ENCODE measurements at places on chromosomes 11 and 22.

DNA sequence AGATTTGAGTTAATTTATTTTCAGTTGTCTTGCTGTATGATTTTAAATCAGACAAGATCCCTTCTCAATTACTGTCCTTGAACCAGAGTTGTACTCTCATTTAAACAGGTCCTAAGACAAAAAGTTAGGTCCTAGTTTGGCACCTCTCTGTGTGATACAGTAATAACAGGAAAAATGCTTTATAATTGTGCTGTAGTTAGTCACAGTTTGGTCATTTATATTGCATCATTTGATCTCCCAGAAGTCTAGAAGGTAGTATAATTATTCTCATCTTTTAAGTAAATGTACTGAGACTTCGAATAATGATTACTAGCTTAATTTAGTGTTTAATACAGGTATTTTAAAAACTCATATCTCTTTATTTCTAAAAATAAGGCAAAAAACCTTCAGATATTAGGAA, 18.1 kb upstream of the LUZP2 start:
- no peak for DNase-seq

DNA sequence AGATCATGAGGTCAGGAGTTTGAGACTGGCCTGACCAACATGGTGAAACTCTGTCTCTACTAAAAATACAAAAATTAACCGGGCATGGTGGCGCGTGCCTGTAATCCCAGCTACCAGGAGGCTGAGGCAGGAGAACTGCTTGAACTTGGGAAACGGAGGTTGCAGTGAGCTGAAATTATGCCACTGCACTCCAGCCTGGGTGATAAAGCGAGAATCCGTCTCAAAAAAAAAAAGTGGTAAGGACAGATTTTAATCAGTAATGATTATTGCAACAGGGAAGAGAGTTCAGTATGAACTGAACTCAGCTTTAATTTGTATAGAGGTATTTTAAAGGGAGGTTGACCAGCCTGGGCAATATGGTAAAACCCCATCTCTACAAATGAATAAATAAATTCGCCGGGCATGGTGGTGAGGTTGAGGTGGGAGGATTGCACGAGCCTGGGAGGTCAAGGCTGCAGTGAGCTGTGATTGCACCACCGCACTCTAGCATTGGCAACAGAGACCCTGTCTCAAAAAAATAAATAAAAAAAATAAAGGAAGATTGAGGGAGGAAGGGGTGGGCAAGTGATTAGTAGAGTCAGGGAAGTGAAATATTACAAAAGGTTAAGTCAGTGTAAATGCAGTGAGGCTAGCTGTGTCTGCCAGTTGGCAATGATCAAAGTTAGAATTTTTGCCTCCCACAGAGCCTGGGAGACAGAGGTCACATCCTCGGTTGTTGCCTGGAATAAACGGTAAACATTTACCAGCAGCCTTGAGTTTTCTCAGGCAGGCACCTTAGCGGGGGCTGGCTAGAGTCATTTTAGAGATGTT, 2.6 kb upstream of the MCM5 start:
- no peak for DNase-seq

DNA sequence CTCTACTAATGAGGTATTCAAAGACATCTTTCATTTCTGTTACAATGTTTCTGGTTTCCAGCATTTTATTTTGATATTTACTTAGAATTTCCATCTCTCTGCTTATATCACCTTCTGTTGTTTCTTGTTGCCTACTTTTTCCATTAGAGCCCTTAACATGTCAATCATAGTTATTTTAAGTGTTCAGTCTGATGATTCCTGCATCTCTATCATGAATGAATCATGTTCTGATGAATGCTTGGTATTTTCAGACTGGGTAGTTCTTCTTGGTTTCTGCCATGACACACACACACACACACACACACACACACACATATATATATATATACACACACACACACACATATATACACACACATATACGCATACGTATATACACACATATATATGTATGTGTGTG, 486.4 kb upstream of the ISX start:
- no peak for DNase-seq

- no peak for DNase-seq
These were observed 61.3 kb downstream of the PPME1 start for GRCh38 chr11:74232311-74232950.

DNA sequence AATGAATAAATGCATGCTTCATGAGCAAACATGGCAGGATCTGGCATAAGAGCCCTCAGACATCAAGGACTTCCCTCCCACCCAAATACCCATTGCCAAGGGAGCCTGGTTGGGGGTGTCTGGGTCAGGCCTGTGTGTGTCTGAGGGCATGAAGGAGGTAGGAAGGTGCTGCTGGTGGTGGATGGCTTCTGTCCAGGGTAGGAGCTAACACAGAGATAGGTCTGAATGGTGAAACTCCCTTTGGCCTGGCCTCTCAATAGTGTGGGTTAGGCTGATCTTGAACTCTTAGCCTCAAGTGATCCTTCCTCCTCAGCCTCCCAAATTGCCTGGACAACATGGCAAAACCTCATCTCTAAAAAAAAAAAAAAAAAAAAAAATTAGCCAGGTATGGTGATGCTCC, 2.8 kb downstream of the AMPD3 start:
- no peak for DNase-seq

DNA sequence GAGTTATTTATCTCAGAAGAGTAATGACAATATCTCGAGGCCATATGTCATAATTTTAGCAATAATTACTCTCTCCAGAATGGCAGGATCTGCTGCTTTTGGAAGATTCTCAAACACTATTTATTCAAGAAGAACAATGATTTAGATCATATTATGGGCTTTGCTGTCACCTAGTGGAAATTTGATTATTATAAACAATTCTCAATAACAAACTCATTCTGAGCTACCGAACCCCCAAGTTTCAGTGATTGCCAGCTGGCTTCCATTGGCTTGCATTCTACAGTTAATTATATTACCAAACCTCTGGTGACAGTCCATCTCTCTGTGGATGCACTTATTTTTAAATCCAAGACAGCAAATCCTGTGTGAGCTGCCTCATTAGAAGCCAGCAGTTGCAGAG, 27.9 kb upstream of the SLC36A4 start:
- DNase-seq, result no peak

DNA sequence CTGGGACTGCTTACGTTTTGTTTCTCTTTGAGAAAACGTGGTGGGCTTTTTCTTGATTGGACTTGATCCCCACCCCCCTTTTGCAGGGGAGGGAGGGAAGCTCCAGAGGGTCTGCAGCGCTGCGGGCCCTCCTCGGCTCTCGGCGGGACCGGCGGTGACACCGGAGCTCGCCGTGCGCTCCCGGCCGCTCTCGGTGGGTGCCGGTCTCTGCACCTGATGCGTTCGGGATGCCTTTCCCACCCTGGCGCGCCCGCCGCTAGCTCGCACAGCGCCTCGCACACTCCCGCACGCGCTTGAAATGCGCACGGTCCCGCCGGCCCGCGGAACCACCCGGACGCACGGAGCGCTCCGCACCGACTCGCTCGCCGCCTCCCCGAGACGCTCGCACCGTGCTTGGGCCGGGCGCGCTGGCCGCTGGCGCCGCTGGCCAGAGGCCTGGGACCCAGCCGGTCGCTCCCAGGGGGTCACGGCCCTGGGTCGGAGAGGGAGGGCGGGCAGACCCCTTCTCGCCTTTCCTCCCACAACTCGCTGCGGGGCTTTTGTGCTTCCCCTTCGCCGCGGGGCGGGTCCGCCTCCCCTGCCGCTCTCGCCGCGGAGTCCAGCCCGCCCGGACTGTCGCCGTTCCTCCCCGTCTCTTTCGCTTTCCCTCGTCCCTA, 1.0 kb downstream of the ZBTB16 start:
- no peak for DNase-seq

DNA sequence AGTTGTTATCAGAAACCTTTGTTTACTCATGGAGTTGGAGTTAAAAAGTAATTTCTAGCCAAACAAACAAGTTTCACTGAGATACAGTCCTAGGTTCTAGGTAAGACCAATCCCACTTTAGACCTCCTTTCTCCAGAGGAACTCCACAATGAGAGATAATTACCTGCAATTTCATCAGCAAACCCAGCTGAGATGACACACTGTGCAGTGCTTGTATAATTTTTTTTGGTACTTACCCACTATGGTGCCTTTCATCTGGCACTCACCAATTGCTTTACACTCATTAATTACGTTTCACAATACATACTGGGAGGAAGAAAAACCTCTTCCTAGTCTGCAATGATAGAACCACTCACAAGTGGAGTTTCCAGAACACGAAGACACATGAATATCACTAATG, 1.8 kb upstream of the MUC15 start:
- no peak for DNase-seq

- DNase-seq, result no peak
These were observed 132.8 kb downstream of the SOX6 start for GRCh38 chr11:16223558-16223957.

- no peak for DNase-seq
These were observed 27.3 kb downstream of the CECR2 start for GRCh38 chr22:17396516-17396915.

DNA sequence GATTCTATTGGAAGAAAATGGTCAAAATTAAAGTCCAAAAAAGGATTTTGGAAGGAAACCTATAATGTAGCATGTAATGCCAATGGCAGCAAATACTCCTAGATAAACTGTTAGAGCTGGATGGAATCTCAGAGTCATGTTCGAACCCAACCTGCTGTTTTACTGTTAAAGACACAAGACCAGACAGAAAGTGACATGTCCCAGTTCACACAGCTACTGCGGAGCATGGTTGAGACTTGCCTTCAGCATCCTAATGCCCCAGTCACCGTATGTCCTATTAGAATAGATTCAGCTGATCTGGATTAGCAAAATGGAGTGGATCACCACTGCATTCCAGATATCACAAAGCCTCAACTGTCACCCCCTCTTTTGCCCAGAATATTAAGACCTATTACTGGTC, 14.9 kb downstream of the PISD start:
- DNase-seq, result no peak

DNA sequence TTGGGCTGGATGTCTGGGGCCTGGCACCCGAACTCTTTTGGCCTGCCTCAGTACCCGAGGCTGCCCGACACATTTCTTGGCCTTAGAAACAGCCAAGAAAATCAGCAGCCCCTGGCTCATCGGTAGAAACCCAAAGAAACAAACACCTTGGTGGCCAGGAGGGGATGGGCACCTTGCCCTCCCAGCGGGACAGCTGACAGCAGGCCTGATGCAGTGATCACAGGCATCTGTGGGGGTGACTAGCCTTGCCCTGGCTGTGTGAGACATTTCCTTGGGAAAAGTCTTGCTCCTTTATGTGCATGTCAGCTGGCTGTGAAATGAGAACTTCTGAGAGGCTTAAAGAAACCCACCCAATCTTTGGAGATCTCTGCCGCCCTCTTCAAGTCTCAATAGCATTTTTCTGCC, 60.9 kb downstream of the SMIM38 start:
- no peak for DNase-seq

- no peak for DNase-seq
These were observed 45.6 kb downstream of the ZNF280B start for GRCh38 chr22:22462813-22463567.

GRCh38 chr22:27667121-27667843, 134.3 kb downstream of the MN1 start:
- DNase-seq, result no peak

- DNase-seq, result no peak
These were observed 1385.0 kb downstream of the TBC1D22A start for GRCh38 chr22:48147404-48147803.

DNA sequence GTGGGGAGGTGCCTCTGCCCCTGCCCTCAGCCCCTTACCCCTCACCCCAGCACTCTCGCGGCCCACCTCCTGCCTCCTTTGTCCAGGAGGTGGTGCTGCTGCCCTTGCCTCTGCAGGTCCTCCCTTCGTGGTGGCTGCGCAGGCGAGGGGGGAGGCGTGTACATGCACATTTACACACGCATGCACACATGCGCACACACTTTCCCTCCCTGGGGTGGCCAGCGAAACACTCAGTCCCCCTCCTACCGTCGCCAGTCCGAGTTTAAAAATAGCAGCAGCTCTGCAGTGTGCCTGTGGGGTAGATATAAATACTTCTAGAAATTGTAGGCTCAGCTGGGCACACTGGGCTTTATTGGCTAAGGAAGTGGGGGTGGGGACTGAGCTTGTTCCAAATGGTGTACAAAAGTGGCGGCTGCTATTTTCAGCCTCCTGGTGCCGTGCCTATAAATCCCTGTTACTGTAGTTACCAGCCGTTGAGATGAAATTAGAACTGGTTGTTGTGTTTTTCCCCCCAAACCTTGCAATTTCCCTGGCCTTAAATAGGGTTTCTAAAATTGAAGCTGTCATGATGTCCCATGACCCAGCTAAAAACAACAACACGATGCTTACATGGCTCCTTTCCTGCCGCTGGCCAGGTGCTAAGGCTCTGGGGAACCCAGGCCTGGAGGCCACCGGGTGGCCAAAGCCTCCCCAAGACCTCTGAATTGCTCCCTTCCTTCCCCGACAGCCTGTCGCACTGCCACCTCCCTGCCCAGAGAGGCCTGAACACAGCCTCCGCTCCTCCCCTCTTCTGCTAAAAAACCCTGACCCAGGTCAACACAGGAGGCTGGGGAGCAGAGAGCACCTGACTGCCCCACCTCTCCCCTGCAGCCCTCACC, 12.4 kb downstream of the PICK1 start:
- DNase-seq, result no peak

DNA sequence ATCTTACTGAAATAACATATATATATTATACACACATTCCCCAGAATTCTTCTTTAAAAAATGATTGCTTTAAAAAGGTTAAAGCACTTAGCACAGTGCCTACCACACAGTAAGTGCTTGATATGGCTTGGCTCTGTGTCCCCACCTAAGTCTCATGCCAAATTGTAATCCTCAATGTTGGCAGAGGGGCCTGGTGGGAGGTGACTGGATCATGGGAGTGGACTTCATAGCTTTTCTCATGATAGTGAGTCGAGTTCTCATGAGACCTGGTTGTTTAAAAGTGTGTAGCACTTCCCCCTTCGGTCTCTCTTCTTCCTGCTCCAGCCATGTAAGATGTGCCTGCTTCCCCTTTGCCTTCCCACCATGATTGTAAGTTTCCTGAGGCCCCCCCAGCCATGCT, 6.2 kb downstream of the CRYAB start:
- DNase-seq, result no peak

- DNase-seq, result no peak
These were observed 41.4 kb upstream of the ST14 start for GRCh38 chr11:130118165-130118564.

DNA sequence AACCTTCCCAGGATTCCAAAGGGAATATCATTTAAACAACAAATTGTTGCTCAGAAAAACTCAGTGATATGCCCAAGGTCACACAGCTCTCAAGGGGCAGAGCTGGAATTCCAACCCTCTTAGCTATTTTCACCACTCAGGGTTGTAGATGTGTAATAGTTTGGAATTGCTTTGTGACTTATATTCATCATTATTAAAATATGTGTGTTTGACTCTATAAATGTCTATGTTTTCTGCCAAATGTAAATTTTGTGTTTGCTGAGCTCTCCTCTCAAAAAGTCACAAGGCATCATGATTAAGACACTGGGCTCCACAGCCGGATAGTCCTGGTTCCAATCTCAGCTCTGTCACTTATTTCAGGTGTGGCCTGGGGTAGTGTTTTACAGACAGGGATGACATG, 407.3 kb downstream of the TMEM135 start:
- DNase-seq, result no peak
